ENCODE measurements at places on chromosomes 3 and 15.

DNA sequence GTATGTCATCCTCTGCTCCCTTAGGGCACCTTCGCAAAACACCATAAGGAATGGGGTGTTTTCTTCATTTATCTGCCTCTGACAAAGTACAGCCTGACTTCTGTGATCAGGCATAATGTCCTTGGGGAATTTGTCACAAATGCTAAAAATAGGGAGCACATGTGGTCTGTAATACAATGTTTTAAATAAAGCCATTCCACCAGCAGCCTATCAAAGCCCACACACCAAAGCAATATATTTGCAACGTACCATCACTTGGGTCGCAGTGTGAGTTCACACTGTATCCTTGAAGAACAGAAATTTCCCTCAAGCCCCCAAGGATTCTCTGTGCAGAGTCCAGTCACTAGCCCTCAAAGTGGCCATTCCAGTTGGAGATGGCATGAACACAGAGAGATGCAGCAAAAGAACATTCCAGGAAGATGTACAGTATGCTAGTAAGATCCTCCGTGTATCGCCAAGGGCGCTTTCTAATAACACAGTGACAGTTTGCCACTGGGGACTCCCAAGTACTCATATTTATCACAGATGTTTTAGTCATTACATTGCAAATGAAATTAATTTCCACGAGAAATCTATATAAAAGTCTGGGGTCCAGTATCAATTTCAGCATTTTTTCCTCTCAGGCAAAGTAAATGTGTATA is 246.7 kb downstream of the MCTP2 start:
- no peak for DNase-seq

DNA sequence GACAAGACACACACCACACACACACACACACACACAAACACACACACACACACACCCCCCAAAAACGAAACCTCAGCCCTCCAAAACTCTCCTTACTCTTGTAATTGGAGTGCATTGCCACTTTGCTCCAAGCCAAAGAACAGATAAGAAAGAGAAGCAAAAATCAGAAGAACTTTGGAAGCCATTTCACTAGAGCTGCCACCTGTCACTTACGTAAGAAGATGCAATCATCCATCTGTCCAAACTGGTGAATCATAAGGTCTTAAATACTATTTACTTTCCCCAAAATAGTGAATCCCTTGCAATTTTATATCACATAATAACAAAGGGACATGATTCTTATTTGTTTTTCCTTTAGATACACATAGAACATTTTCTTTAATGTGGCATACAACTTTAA is 285.4 kb downstream of the ZBTB20 start:
- no peak for DNase-seq

DNA sequence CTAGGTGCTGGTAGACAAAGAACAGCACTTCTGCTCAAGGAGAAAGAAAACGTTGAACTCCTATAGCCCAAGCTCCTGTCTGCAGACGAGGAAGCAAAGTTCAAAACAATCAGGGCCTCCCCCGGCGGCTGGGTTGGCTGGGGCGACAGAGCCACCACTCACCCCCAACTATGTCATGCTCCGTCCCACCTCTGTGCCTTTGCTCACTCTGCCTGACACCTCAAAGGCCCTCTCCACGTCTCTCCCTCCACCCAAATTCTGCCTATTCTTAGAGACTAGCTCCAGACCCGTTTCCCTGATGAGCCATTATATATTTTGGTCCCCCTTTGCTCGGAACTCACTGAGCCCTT is 304.3 kb downstream of the TLE3 start:
- no peak for DNase-seq

DNA sequence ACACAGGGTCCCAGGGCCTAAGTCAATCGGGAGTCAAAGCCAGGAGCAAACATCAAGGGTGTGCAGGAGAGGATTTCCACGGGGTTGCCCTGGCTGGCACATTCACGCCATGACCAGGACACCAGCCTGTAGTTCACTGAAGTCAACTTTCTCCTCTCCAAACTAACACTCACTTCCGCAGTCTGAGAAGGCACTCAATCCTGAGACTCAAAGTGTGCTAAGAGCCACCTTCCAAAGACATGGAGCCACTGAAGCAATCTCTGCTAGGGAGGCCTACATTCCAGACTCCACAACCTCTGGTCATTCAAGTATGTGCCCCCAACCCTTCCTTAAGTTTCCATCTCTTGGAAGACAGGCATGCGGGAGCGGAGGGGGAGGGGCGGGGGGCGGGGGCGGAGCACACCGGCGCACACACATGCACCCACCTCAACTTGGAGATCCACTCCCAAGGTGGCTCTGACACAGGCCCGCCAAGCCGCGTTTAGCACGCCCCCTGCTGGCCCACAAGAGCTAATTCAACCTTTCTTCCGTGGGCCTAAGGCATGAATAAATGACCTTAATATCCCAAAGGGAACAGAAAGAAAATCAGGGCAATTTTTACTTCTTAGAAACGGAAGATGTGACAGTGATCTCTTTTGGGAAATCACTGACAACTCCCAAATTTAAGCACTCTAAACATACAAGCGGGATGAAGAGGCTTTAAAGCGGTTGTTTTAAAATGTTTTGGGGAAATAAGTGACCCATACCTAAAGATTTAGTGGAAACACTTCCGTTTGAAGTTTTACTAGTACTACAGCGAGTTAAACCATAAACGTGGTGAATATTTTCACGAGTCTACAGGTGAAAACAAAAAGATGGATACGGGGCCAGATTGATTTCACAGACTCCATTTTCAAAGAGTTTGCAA is 162.5 kb upstream of the CHRNA7 start:
- peak; percentile 27 for DNase-seq

GRCh38 chr3:14188041-14188754 is 9.6 kb downstream of the LSM3 start:
- DNase-seq = no peak

DNA sequence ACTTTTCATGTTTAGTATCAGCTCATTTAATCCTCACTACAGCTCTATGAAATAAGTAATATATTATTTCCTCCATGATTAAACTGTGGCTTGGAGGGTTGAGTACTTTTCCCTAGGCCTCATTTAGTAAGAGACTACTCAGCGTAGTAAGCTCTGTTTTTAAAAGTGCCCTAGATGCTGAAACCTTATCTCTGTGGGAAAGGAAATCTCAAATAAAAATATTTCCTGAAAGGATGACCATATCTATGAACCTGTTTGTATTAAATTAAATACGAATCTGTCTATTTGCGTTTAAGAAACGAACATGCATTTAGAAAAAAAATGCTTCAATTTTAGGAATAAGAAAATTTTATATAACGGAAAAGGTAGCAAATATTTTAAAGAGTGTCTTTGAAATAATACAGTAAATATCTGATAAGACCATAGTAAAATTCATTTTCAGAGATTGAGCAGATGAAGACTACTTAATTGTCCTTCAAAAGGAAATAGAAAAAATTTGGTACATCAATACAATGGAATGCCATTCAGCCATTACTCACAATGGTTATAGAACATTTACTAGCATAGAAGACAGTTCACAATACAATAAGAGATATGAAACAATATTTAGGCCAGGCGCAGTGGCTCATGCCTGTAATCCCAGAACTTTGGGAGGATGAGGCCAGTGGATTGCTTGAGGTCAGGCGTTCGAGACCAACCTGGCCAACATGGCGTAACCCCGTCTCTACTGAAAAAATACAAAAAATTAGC is 56.2 kb downstream of the ATG7 start:
- DNase-seq = no peak

DNA sequence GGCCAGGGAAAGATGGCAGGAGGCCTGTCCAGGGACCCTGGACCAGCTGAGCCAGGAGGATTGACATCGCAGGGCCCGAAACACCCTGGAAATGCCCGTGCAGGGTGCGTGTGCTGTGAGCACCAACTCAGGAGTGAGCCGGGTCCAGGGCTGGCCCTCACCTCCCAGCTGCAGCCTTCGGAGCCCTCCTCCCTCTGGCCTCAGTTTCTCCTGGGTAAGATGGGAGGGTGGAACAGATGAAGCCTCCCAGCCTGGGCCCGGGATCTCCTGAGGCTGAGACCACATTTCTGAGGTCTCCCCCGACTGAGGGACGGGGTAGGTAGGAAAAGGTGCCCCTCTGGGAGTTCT is 5.3 kb upstream of the CALML4 start:
- DNase-seq = no peak

GRCh38 chr3:30578479-30578878 is 27.9 kb upstream of the TGFBR2 start:
- peak; percentile 93 for DNase-seq

DNA sequence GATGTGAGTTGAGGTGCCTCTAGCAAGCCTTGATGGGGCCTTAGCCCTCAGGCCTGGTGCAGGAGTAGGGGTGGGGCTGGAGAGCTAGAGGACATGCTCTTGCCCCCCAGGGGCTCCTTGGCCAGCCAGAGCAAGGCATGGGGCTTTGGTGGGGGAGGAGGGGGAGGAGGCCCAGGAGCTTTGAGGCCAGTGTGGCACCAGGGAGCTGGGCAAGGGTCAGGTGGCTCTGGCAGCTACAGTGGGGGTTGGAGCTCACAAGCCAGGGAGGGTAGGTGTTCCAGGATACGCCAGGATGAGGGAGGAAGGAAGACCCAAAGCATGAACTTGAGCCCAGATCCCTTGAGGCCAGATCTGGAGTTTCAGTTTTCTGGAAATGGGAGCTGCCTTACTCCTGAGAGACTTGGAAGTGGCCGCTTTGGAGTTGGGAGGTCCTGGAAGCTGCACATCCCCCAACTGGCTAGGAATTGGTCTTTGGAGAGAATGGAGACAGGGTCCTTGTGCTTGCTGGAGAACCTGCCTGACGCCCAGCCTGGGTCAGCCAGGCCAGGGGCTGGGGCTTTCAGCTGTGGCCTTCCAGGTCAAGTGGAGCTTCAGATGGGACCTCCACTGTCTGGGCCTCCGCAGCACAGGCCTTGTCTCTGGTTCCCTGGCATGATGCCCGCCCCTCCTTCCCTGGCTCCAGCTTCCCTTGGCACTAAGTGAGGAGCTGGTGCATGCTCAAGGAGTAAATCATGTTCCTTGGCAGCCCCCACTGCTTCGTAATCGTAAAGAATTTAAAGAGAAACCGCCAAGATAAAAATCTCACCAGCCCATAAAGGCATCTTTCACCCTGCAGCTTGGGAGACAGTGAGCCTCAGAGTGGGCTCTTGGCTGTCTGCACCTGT is 8.7 kb downstream of the SEMA3F start:
- DNase-seq = peak; percentile 94

DNA sequence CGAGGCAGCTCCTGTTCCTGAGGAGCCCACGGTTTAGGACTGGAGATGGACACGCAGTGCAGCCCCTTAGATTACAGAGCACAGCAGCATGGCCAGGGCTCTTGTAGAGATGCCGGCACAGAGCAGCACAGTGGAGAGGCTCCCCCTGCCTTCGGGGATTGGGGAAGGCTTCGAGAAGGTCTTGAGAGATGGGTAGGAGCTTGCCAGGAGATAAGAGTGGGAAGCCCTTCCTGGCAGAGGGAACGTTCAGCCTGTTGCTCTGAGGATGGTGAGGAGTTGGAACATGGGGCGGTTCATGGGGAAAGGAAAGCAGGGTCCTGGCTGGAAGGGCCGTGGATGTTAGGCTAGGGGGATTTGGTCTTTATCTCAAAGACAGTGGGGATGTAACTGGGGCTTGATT is 10.0 kb downstream of the EPB42 start:
- no peak for DNase-seq

GRCh38 chr3:14295037-14295436 is 107.4 kb upstream of the SLC6A6 start:
- no peak for DNase-seq

DNA sequence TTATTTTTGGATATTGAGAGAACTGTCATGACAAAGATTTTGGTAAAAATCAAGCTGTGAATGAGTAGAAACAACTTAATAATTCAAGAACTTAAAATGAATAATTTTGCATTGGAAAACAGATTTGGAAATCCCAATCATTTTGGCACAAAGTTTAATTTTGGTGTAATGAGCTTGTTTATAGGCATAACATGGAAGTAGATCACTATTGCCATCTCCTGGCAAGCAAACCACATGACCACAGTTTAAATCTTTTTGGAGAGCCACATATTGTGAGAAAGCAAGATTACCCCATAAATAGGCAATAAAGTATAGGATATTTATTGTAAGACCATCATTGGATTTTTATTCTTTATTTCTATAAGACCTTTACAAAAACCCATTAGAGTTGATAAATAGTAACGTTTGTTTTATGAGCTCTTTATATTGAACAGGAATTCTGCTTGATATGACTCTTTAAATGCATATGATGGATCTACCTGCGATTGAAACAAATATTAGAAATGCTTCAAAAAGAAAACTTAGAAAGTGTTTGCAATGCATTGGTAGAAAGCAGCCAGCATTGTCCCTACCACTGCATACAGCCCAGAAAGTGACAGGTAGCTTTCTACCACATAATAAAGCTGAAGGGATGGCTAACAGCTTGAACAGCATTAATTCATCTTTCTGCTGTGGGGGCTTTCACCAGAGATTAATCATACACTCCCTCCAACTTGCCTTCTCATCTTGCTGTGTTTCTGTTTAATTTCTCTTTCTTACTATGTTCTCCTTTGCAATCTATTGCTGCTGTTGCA is 766.8 kb downstream of the TBL1XR1 start:
- DNase-seq = peak; percentile 60

DNA sequence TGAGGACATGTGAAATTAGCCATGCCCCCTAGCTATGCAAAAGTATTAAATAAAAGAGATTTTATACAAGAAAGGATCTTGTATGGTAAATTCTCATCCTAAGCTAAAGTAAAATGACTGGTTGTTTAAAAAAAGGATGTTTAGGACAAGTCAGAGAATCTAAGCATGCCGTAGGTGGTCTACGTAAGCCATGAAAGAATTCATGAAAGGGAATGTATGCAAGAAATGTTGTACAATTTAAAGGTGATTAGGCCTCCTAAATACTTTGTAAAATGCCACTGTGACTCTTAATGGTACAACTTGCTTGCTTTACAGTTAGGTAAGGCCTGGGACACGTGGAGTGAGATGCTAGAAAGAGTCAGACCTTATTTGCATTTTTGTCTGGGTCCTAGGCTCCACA is 209.0 kb downstream of the EFHB start:
- no peak for DNase-seq

DNA sequence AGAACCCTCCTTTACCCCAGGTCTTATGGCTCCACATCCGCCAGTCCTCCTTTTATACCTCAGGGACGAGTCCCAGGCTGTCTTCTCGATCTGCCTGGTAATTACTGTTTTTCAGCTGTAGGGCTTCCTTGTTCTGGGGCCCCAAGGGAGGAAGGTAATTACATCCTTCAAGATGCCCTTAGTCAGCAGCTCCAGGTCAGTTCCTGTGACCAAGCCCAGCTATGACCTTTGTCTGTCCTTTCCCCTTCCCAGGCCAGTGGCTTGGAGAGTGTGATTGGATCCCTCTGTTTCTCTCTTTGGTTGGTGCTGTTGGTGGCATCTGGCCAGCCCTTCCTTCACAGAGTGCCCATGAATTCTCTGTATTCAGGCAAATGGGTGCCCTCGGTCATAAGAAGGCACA is 92.6 kb downstream of the AAGAB start:
- DNase-seq = peak; percentile 64

- peak; percentile 55 for DNase-seq
Measured at GRCh38 chr15:68700455-68701123, 120.1 kb downstream of the ANP32A start.

DNA sequence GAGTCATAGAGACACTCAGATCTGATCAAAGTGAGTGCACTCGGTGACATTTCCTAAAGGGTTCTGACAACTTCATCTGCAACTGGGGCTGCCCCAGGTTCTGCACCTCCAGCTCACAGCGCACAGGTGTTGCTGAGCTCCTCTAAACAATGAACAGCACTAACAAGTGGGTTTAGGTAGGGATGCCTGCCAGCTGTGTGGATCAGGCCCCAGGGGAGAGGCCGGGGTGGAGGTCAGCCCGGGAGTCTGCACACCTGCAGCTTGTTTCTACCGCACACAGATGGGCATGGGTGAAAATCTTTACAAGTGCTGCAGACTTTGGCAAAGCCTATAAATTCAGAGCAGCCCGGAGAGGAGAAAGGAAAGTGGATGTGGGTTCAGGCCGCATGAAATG is 355 bp downstream of the FBXW12 start:
- DNase-seq = no peak

All from M059J (cell line).